ENCODE measurements at places on chromosomes 3 and 15. TPM values are rescaled to one million over a fixed set of nuclear protein-coding genes. Genes with fewer than 3 reads are reported as not detected.

Gene SLC6A1
- 6.3 TPM for total RNA-seq

Gene GCNT3
- not detected for total RNA-seq

Gene KIF15
- total RNA-seq = 0.64 TPM

Gene CYP1A2
- not detected for total RNA-seq

Gene VEPH1
- 2.2 TPM for total RNA-seq

Gene SLC22A14
- not detected for total RNA-seq

DNA sequence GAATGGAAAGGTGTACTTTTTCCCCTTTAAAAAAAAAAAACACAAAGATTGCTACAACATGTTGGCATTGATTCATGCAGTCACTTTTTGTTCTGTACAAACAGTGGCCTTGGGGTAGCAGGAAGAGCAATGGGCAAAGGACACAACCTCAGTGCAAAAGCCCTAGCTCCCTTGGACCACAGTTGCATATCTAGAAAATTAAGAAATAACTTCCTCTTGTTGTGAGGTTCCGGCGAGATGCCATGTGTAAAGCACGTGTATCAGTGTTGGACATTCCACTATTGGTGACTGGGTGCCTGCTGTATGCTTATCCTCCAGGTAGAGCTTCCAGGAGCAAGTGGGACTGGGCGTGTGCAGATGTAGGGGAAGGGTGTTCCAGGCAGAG, 164.5 kb downstream of the THSD4 start:
- no peak for DNase-seq

DNA sequence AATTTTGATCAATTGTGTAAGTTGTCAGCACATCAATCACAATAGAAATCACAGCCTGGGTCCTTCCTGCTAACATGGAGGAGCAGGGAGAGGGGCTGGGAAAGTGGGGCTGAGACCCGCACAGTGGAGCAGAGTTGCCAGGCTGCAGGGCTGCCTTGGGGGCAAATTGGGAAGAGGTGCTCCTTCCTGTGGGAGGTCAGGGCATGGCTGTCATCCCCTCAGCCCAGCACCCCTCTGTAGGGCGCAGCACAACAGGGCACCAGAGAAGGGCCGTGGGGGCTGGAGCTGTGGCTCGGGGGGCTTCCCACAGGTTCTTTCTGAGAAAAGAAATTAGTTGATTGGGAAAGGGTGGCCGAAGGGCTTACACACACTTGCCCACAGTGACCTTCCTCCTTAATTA, 126.3 kb downstream of the NSMCE3 start:
- DNase-seq = no peak

- DNase-seq = no peak
These were observed 147.2 kb downstream of the CADPS start for GRCh38 chr3:62727981-62728380.

- no peak for DNase-seq
These were observed 90.3 kb downstream of the MEX3B start for GRCh38 chr15:81955382-81956062.

DNA sequence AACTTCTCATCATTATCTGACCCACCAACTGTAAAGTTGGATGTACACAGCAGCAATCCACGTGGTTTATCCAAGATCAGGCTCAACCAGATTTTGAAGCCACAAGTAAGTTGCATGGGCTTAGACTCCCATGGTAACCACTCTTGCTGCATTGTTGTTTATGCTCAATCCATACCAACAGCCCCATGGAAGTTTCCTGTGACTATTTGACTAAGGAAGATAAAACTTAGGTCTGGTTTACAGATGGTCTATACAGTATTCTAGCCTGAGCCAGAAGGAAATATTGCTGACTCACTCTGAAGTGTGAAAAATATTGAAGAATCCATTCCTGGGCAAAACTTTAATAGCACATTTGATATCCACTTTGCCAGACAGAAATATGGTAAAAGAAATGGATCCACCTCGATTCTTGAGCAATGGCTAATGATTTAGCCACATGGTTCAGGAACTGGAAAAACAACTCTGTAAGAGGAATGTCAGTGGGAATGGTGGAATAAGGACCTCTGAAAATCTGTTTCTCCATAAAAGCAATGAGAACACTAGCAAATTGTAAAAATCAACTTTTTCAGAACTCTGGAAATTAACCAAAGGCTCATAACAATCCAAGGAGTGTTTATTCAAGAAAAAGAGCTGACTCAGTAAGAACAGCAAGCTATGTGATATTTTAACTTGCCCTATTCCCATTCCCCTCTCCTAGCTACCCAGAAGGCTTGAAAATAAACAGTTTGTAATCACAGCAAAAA, 162.9 kb upstream of the STT3B start:
- no peak for DNase-seq

DNA sequence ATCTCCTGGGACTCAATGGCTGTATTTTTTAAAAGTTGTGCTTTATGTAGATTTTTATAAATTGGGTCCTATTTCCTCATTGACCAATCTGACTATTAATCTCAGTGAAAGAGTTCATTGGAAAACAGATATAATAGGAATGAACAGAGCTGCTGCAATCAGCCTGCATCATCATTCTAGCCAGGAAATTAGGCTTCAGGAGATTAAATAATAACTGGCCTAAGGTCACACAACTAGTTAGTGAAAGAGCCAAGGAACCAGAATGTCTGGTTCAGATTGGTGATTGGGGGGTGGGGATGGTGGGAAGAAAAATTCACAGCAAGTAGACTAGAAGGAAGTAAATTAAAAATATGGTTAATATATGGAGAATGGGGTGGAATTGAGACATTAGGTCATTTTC, 180.9 kb upstream of the ROPN1 start:
- DNase-seq = no peak

DNA sequence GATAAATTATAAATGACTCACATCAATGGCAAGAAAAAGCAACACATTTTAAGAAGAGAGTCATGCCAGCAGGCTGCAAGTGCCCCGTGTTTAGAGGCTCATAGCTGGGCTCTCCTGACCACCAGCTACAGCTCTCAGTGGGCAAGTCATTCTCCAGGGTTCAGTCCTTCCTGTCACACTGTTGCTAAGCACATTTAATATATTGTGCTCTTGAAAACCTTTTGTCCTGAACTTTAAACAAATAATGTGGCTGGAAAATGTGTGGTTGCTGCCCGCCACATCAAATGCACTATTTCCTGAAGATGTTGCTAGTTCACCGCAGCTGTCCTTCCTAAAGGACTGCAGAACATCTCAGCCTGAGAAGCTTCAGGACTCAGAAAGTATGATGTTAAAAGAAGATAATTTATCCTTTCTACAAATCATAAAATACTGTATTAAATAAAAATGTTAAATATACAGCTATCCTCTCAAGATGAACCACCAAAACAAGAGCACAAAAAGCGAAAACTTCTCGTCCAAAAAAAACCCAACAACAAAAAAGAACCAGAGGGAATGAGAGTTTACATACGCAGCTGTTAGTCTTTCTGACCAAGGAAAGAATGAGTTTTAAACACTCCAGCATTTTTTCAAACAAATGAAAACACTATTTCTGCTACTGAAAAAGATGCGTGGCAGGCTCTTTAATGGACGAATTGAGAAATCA, 951 bp downstream of the TARS3 start:
- DNase-seq = no peak

DNA sequence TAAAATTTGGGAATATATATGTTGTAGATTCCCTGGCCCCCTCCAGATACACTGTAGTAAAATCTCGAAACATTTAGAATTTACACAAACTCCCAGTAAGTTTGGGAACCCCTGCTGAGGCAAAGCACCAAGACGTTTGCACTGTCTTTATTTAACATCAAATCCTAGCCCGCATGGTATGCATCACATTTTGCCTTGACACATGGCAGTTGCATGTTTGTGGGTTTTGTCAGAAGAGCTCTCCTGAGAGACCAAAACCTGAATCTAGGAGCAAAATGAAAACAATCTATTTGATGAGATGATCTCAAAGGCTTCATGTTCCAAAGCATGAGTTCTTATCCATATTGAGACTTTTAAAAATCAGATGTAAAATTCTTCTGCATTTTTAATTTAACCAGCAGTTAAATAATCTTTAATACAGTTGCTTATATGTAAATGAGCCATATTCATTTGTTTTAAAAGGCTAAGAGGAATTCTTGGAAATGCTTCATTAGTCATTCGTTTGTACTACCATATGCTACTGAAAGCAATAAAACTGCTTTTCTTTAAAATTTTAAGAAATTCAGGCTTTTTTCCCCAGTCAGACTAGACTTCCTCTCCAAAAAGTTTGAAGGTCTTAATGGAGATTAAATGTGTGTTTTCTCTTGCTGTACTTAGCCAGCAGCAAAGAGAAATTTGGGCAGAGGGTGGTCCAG, 105.2 kb upstream of the BOC start:
- DNase-seq = no peak

DNA sequence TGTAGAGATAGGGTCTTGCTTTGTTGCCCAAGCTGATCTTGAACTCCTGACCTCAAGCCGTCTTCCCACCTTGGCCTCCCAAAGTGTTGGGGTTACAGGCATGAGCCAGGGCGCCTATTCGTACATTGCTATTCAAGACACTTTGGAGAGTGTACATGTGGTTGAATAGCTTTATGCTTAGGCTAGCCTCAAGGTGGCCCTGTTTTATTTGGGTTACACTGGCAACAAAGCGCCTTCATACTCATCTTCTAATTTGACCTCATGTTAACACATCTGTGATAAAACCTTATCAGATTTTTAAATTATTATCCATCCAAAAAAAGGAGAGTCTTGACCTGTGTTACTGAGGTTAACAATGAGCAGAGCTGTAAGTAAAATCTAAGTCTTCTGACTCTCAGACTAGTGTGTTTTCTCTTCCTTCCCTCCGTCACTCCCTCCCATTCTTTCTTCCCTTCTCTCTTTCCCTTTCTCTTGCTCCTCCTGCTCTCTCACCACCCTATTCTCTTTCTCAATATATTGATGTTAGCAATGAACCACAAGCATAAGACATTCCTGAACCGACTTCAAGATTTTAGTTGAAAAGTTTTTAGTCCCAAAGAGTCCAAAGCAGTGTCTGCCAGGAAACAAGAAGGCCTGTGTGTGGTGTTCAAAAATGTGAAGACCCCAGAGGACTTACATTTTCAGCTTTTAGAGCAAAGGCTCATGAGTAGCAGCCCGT, 603.7 kb upstream of the CFAP20DC start:
- no peak for DNase-seq

- DNase-seq = no peak
These were observed 331.8 kb upstream of the TBL1XR1 start for GRCh38 chr3:177529071-177529550.

- DNase-seq = no peak
These were observed 129.1 kb upstream of the TGFBR2 start for GRCh38 chr3:30477149-30477921.

DNA sequence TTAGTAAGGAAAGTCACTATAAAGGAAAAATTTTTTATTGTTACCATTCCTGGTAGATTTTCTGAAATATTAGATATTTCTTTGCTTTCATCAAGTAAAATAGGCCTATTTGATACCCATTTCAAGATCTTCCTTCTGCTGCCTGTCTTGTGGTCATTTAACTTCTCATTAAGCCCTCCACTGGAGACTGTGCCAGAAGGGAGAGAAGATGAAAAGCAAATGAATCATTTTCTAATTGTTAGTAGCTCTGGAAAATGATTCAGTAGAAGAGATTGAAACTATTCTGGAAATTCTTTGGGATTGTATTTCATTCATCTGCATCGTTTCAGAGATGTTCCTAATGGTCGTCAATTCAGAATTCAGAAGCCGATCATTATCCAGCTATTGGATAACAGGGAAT, 3.2 kb downstream of the KCTD6 start:
- DNase-seq = no peak

GRCh38 chr3:98788651-98789050, 25.5 kb downstream of the ST3GAL6 start:
- no peak for DNase-seq

DNA sequence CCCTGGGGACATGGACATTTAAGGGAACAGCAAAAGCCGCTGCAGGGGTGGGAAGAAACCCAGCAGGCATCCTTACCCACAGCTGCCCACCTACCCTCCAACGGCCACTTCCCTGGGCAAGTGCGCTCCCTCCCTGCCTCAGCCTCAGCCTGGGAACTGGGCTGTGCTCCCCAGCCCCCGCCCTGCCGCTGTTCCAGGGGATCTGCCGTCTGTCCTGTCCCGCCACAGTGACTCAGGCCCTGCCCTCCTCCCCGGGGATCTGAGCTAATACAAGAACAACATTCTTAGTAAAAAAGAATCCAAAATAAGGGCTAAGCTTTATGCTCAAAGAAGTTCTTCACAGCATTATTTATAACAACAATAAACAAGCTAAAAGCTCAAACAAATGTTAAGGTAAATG, 7.4 kb upstream of the IQSEC1 start:
- peak; percentile 66 for DNase-seq

DNA sequence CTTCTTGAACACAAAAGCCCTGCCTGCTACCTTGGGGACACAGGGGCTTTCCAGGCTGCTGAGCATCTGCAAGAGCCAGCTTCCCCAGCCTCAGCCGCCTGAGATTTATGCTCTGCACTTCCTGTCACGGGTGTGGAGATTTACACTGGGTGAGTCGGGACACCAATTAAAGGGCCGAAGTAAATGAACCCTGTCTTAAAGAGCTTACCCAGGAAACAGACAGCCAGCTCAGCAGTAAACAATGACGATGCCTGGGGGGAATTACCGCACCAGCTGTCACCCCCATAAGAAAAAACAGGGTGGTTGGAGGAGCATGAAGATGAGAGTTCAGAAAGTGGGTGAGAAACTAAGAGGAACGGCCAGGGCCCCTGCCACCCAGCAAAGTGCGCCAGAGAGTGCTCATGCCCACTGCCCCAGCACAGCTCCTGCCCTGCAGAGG, 37.5 kb upstream of the IQSEC1 start:
- no peak for DNase-seq

- no peak for DNase-seq
These were observed 22.6 kb upstream of the RASGRP1 start for GRCh38 chr15:38587214-38587613.

DNA sequence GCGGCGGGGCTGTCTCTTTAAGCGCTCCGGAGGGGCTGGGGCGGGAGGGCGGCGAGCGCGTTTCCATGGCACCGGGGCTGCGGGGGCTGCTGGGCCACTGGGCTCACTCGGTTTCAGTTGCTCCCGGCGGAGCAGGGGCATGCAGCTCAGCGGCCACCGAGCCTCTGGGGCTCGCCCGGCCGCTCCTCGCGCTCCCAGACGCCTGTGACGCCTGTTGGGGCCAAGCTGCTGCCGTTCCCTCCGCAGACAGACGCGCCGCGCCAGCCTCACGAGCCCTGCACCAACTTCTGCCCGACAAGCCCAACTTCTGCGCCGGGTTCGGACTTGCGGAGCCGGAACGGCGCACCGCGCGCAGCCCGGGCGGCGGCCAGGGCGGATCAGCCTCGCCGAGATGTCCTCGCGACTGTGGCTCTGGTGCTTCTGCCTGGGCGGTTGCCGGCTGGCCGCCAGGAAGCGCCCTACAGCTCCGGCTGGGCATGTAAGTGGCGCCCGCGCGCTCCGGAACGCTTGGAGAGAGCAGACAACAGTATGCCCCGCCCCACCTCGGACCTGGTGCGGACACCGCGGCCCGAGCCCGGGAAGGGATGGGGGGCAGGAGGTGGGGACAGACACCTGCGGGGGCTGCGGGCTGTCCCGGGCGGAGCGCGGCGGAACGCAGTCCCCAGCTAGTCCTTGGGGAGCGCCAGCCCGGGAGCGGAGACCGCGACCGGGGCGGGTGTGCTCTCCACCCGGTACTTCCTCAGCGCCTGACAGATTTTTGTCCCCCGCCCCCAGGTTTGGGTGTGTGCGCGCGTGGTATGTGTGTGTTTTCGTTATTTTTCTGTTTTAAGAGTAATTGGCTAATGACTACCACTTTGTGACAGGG, 154.1 kb upstream of the GOLIM4 start:
- peak; percentile 73 for DNase-seq
